ENCODE measurements at places on chromosomes 12 and 14.

- no peak for DNase-seq
- H3K27ac ChIP-seq, result no peak overlapping the region
- H3K4me3 ChIP-seq, result no peak overlapping the region
- H3K4me1 ChIP-seq, result peaks cover 2% of the 10 kb centered on the region
- H3K27me3 ChIP-seq, result peaks cover 2% of the 10 kb centered on the region
These were observed 23.5 kb downstream of the BHLHE41 start for GRCh38 chr12:26101350-26101734.

- H3K27me3 ChIP-seq, result no peaks in the 10 kb centered on the region
- H3K4me3 ChIP-seq, result peak overlapping the region; percentile 41
- no peak for DNase-seq
- H3K36me3 ChIP-seq, result no peaks in the 10 kb centered on the region
- peak overlapping the region; percentile 90 for H3K27ac ChIP-seq
These were observed 64.2 kb downstream of the LLPH start for GRCh38 chr12:66066137-66066928.

DNA sequence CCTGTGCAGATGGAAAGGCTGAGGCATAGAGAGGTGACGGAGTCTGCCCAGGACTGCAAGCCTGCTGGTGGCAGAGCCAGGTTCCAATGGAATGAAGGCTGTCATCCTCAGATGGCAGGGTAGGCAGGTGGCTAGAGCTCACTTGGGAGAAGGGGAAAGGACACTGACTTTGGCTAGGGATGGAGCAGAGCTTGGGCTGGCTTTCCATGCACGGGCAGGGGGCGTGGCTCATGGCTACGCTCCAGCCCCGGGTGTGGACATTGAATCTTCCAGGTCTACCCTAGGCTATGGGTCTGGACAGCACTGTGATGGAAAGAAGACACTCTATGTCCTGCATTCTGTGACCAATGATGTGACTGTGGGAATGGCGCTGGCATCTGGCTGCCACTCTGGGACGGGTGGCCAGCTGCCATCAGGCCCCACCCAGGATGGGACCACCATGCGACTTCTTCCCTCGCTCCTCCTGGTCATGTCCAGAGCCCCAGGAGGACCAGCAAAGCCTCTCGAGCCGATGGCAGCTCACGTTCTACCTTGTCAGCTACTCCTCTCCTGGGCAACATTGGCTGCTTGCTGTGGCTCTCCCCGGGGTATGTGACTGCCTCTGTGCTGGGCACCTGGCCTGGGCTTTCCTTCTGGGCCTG is 398.7 kb downstream of the TMEM121 start:
- no peaks in the 10 kb centered on the region for H3K36me3 ChIP-seq
- DNase-seq, result no peak
- H3K4me1 ChIP-seq, result no peaks in the 10 kb centered on the region
- no peak overlapping the region for H3K27ac ChIP-seq
- H3K27me3 ChIP-seq, result no peaks in the 10 kb centered on the region

DNA sequence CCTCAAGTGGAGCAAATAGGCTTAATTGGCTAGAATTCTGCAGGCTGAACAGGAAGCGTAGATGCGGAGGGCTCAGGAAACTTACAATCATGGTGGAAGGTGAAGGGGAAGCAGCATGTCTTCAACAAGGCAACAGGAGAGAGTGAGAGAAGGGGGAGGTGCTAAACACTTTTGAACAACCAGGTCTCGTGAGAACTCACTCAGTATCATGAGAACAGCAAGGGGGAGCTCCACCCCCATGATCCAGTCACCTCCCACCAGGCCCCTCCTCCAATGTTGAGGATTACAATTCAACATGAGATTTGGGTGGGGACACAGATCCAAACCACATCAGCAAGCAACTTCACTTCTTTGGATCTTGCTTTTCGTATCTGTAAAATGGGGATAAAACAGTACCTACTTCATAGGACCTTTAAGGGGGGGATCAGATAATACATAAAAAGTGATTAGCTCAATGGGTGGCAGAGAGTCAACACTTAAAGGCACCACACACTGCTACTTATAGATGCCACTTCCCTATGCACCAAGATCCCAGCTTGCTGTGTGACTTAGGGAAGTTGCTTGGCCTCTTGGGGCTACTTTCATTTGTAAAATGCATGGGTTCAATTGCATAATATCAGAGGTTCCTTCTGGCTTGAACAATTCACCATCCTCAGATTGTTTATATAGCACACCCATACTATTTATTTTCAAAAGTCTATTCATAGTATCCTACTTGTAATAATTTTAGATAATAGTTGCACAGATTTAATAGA is 184.8 kb upstream of the RPH3A start:
- H3K27ac ChIP-seq, result no peak overlapping the region
- no peaks in the 10 kb centered on the region for H3K36me3 ChIP-seq
- no peaks in the 10 kb centered on the region for H3K27me3 ChIP-seq
- no peaks in the 10 kb centered on the region for H3K4me1 ChIP-seq
- no peak overlapping the region for H3K4me3 ChIP-seq

- no peak overlapping the region for H3K4me3 ChIP-seq
- H3K27ac ChIP-seq, result peak overlapping the region; percentile 9
- no peaks in the 10 kb centered on the region for H3K36me3 ChIP-seq
- H3K4me1 ChIP-seq, result peaks cover 31% of the 10 kb centered on the region
These were observed 63.4 kb downstream of the PPP1R36 start for GRCh38 chr14:64612971-64613666.

DNA sequence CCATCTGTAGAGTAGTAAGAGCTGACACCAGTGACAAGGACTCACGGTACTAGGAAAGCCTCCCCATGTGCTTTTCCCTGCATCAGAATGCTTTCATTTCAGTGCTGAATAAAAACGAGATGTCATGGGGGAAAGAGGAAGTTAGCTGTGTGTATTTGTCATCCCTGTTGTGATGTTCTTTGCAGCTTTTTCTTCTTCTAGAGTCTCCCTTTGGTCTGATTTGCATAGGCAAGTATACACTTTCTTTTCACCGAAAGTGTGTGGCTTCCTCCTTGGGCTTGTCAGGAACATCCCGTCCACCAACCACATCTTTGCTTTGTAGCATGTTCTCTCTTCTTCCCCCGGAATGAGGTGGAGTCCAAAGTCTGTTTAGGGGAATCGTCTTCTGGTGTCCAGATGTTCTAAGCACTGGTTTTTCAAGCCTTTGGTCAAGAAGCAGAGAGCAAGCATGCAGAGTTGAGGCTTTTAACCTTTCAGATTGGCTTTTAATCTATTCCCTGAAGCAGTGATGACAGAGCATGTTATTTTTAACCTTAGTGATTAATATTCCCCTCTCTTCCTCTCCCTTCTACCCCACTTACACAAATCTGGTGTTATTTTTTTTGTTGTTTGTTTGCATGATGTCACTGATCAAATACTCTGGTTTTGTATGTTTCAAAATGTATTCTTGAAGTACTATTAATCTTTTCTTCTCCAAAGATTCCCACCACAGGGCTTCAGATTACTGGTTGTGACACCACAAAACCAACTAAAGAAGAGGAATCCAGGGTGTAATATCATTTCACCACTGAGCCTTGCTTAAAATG is 163.4 kb downstream of the SAMD4A start:
- peak overlapping the region; percentile 73 for H3K4me3 ChIP-seq
- peak; percentile 19 for DNase-seq
- peaks cover 32% of the 10 kb centered on the region for H3K4me1 ChIP-seq
- H3K27ac ChIP-seq, result peak overlapping the region; percentile 92
- no peaks in the 10 kb centered on the region for H3K27me3 ChIP-seq

GRCh38 chr14:85421186-85421877 is 108.6 kb upstream of the FLRT2 start:
- no peak for DNase-seq
- peaks cover 15% of the 10 kb centered on the region for H3K4me1 ChIP-seq
- H3K4me3 ChIP-seq, result no peak overlapping the region
- H3K36me3 ChIP-seq, result no peaks in the 10 kb centered on the region
- H3K27ac ChIP-seq, result no peak overlapping the region

- no peaks in the 10 kb centered on the region for H3K36me3 ChIP-seq
- H3K27ac ChIP-seq, result peak overlapping the region; percentile 32
- no peaks in the 10 kb centered on the region for H3K27me3 ChIP-seq
- H3K4me1 ChIP-seq, result peaks cover 18% of the 10 kb centered on the region
These were observed 162.6 kb upstream of the PLEKHG7 start for GRCh38 chr12:92539976-92540781.

GRCh38 chr14:67151082-67151666 is 38.1 kb upstream of the GARIN2 start:
- H3K27me3 ChIP-seq, result no peaks in the 10 kb centered on the region
- no peak overlapping the region for H3K4me3 ChIP-seq
- no peaks in the 10 kb centered on the region for H3K4me1 ChIP-seq
- H3K27ac ChIP-seq, result no peak overlapping the region
- DNase-seq, result no peak

Measured in osteocyte (in vitro differentiated cells).